Renal cortex interstitium (tissue), 15 donors: ENCODE measurements at places on chromosomes 1 and 21.

DNA sequence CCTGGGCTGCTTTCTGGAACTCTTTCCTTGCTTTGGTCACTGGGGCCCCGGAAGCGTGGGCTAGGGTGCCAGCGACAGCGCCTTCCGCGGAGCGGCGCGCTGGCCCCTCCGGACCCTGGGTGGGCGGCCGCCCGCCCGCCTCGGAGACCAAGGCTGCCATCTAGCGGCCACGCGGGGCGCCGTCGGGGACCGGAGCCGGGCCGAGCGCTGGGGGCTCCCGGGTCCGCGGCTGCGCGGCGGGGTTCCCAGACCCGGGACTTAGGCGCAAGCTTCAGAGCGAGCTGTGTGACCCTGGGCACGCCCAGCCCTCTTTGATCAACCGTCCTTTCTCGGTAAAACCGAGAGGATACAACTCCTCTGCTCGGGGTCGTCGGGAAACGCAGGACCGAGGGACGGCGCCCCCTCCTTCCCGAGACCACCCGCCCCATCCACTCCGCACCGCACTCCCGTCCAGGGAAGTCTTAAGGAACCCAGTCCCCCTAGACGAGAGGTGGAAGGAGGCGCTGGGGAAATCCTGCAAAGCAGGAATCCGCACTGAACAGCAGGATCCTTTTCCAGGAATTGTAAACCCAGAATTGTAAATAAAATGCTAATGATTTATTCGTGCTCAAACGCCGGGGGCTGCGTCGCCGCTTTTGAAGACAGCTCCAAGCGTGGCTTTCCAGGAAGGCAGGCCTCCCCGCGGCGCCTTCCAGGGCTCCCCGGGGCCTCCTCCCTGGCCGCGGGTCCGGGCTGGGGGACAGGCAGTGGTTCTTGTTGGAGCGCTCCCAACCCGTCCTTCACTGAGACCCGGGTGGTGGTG, 41.2 kb downstream of the RRAGC start:
- DNase-seq: peak; percentile 67

DNA sequence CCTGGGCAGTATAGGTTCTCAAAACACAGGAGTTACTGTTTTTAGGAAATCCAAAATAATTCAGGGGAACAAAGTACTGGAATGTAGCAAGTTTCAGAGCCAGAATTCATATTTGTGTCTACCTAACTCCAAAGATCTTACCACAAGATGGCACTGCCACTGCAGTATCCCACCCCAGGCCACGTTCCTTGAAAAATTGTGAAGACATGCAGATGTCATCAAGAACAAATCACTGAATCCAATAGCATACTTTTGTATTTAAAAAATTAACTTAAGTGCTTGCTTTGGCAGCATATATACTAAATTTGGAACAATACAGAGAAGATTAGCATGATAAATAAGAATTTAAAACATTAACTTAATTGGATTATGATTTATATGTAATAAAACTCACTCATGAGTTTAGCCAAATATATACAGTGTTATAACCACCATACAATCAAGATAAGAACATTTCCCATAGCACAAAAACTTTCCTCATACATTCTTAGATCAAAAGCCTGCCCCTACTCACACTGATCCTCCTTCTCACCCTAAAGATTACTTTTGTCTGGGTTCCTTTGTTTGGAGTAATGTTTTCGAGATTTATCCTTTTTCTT, 209.9 kb downstream of the FAF1 start:
- no peak for DNase-seq

- no peak for DNase-seq
Observed at GRCh38 chr1:204520834-204521709, 4.9 kb downstream of the MDM4 start.

GRCh38 chr1:80961464-80962190, 839.1 kb upstream of the ADGRL2 start:
- no peak for DNase-seq

DNA sequence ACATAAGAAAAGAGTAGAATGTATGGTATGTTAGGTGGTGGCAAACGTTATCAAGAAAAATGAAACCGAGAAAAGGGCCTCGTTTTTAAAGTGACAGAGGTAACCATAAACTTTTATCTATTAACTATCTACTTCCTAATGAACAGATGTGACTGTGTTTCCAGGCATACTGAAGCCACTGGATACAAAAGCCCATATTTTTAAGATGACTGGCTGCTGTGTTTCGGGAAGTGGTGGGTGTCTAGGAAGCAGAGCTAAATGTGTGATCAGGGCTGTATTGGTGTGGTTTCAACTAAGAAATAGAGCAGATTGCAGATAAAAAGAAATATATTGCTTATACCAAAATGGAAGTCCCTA, 71.8 kb downstream of the CHRM3 start:
- DNase-seq: no peak
